ENCODE measurements at places on chromosomes 12 and 14.

GRCh38 chr12:52415870-52416750, 10.0 kb upstream of the KRT82 start:
- DNase-seq = no peak

- DNase-seq = no peak
Observed at GRCh38 chr12:6324936-6325750, 14.7 kb downstream of the PLEKHG6 start.

DNA sequence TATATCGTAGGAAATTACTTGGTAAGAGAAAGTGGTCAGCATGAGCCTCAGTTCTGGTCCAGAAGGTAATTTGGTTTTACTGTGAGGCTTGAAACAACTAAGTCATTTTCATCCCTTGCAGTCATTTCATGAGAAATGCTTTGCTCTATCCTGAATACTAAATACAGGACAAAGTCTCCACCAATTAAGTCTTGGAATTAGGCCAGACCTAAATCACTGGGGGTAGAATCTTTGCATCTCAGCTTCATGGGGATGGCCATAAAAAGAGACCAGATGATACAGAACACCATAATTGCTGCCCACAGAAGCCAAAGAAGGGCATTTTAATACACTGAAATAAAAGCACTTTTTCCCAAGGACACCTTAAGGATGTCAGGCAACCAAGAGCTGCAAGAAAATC, 277.9 kb upstream of the DCN start:
- no peak for DNase-seq

- no peak for DNase-seq
Observed at GRCh38 chr14:30519961-30520360, 39.0 kb upstream of the G2E3 start.

GRCh38 chr14:49977126-49977841, 84.4 kb downstream of the ARF6 start:
- no peak for DNase-seq

- no peak for DNase-seq
Observed at GRCh38 chr12:21891751-21892217, 49.4 kb downstream of the ABCC9 start.

DNA sequence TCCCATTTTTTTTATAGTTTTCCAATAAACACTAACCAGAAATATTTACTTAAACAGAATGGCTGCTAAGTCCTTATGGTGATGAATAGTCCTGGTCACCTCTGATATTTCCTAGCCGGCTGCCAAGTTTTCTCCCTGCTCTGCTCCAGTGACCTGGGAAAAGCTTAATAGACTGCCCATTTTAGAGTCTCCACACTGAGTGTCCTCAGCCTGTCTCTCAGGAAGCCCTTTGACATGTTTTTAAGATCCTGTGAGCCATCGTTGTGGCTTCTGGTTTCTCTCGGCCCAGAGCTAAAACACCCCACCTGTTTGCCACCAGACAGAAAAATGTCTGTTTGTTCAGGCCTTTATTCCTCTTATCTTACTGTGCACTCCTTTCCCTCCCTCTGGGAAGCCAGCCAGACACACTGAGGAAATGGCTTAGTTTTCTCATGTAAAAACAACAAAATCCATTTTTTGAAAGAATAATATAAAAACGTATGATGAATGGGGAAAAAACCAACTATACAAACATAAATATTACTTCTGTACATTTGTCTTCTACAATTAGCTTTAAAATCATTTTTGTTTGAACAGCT, 25.4 kb upstream of the ALDH2 start:
- no peak for DNase-seq

DNA sequence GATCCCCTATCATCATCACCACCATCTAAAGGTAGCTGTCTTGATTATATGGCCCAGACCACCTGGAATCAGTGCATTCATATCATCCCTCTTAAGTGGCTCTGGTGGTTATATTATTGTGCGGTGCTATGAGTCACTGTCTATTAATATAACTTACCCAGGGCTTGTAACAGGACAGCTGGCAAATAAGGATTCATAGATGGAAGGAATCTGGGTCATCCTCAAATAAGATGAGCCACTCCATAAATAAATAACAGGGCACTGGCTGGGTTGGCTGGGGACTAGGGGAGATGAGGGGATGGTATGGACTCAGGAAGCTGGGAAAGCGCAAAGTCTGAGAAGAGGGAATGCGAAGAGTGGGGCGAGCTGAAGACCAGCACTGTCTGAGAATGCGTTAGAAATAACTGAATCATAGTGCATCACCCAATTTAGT, 216.1 kb downstream of the NUAK1 start:
- DNase-seq = no peak

GRCh38 chr14:72892103-72892878, 1.6 kb downstream of the DPF3 start:
- no peak for DNase-seq

DNA sequence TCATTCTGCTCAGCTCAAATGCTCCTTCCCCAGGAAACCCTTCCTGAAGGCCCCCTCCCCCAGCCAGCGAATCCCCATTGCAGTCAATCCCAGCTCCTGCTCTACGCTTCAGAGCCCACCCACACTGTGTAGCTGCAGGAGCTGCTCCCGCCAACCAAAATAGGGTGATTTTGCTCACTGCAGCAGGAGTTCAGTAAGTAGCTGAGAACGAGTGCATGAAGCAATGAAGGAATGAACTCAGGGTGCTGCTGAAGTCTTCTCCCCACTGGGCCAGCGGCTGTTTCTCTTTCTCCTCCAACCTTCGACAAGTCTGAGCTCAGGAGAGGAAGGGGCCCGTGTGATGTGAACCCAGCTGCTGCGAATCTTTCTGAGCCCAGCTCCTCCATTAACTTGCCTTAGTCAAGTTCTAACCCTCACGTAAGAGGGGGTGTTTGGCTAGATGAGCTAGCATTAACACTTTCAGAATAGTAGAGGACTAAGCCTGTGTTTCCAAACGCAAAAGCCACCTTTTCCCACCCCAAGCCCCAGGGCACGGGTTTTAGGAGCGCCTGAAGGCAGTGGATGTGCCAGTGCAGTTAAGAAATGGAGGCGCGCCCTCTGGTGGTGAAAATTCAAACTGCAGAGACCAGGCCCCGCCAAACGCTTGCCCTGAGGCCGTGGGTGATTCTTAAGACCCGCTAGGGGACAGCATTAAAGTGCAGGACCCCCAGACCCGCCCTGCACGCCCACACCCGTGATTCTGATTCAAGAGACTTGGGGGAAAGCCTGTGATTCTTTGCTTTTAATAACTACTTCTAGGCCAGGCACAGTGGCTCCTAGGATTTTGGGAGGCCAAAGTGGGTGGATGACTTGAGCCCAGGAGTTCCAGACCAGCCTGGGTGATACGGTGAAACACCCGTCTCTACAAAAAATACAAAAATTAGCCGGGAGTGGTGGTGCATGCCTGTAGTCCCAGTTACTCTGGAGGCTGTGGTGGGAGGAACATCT, 11.9 kb upstream of the SERPINA4 start:
- no peak for DNase-seq

DNA sequence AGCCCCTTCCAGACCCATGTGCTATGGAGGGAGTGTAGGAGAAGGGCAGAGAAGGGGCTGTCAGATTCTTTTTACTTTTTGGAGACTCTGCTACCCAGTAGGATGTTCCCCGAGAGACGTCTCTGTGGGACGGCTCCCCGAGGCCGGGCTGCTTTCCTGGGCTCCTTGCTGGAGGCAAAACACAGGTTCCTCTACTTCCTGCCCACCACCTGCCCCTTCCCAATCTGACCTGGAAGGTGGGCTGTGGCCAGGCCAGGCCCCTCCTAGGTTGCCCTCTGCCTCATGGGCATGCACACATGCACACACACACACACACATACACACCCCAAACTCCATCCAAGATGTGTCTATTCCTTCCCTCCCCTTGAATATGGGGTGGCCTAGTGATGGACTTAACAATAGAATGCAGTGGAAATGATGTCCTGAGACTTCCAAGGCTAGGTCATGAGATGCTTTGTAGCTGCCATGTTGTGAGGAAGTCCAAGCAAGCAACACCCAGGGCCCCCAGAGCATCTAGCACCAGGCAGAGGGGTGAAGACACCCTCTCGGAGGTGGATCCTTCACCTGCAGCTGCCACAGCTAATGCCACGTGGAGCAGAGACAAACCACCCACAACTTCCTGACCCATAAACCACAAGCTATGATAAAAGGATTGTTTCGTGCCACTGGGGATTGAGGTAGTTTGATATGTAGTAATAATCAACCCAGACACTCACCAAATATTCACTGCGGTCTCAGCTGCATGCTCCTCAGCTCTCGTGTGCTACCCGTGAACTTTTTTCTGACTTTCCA, 1.6 kb upstream of the ASB2 start:
- peak; percentile 67 for DNase-seq

- no peak for DNase-seq
Observed at GRCh38 chr14:99996951-99997571, 68.2 kb upstream of the EVL start.

DNA sequence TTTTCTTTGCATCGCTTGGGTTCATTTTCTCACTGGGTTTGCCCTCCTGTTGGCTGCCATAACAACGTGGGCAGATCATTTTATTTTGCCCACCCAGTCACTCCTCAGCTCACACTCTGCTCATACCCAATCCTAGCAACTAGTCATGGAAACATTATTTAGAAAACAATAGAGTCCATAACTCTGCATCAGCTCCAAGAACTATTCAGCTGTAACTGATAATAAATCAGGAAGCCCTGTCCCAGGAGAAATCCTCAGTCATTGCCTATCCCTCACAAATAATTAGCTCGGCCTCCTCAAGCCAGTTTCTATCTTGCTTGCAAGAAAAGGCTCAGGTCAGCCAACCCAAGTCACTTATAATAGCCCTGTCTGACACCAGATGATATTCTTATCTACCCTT, 43.2 kb downstream of the RTN1 start:
- DNase-seq = no peak

- no peak for DNase-seq
Observed at GRCh38 chr12:73221836-73222235, 949.7 kb downstream of the TRHDE start.

GRCh38 chr12:78891646-78892353, 27.2 kb downstream of the SYT1 start:
- DNase-seq = no peak

DNA sequence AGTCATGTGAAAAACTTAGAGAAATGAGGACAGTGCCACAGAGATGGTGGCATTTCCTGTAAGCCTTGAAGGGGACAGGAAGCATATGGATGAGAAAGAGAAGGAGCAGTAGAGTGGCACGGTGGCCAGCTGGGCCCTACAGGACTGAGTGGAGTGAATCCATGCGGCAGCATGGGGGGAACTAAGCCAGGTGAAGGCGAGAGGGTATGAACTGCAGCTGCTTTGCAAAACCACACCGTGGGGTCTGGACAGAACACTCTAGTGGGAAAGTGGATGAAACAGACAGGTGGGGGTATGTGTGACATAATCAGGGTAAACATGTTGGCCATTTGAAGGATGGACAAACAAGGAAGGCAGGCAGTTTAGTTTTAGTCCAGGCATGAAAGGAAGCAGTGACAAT, 10.4 kb upstream of the SYCP3 start:
- DNase-seq = no peak

DNA sequence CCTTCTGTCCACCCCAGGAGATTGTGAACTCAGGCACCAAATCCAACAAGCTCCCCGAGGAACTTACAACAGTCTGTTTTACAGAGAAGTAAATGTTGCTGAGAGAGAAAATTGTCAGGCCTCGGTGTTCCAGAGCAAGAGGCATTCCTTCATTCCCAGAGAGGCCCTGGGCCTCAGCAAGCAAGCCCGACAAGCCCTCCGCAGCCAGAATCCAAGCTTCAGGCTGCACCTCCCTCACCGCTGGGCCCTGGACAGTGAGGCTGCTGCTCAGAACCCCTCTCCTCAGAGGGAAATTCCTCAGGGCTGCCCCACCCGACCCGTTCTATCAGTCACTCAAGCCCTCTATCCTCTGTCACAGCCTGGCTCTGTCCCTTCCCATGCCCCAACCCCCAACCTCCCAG, 56.4 kb downstream of the ZFP36L1 start:
- no peak for DNase-seq

DNA sequence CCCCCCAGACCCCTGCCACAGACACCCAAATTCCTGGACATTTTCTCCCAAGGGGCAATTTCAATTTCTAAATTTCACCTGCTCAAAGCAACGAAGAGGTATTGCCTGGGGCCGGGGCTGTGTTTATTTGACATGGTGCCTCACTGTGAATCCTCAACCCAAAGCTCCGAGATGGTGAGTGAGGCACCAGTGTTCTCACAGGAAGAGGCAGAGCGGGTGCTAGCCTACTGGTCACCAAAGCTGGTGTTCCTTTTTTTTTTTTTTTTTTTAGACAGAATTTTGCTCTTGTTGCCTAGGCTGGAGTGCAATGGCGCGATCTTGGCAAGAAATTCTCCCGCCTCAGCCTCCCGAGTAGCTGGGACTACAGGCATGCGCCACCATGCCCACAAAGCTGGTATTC, 14.8 kb upstream of the SH2B3 start:
- DNase-seq = no peak

DNA sequence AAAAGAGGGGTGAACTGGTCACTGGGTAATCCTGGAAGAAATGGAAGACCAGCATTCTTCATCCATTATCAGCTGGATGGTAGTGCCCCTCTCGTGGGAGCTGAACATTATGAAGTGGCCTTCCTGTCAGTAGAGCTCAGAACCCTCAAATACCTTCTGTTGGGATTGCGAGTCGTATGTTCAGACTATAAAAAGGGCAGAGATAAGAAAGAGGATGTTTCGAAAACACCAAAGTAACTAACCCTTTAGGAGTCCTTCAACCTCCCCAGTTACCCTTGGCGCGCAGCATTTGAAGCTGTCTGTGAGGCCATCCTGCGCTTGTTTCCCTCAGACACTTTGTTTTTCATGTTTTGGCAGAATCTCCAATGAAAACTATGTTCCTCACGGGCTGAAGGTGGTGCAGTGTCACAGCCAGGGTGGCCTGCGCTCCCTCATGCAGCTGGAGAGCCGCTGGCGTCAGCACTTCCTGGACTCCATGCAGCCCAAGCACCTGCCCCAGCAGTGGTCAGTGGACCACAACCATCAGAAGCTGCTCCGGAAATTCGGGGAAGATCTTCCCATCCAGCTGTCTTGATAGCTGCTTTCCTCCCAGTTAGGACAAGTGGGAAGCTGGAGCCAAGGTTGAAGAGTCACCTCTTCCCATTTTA, 19.3 kb upstream of the GALNT16 start:
- DNase-seq = no peak
